ENCODE measurements at places on chromosomes 1 and 21. TPM values are rescaled to one million over a fixed set of nuclear protein-coding genes. Genes with fewer than 3 reads are reported as not detected.

DNA sequence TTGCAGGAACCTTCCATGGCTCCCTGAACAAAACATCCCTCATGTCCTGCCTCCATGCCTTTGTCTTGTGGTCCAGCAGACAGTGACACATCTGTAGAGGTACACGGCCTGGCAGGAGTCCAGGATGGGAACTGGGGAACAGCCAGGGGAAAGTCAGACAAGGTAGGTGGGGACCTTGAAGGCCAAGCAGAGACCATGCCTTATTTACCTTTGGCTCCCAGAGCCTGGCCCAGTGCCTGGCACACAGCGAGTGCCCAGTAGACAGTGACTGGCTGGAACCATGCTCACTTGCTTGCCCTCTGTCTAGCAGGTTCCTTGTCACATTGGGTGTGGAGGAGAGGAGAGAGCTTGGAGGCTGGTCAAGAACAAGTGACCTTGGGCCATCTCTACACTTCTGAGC lies 81.0 kb downstream of the BCAR3 start:
- no peak for DNase-seq

KIF2C gene
- 0.75 TPM for total RNA-seq

BEST4 gene
- total RNA-seq = 0.59 TPM

C1QA gene
- total RNA-seq = 92.6 TPM

DNA sequence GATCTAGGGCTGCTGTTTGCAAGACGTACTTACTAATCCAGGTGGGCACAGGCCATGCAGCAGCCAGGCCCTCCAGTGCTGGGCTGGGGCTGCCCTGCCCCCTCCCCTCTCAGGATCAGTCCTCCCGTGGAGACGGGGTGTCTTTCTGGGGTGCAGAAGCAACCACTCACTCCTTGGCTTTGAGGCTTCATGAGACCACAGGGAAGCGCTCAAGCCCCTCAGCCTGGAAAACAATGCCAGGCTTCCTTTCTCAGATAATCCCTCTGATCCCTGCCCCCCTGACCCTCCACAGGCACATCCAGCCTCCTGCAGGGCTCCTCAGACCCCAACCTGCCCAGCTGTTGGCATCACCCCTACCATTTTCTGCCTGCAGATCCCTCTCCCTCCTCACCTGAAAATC lies 13.9 kb upstream of the C2CD2 start:
- DNase-seq = peak; percentile 6

CBS gene
- total RNA-seq = 60.1 TPM

All from dorsolateral prefrontal cortex (tissue), 122 donors.